ENCODE measurements at places on chromosomes 2 and 18.

GRCh38 chr2:120780402-120780801 lies 44.7 kb downstream of the GLI2 start:
- no peak for DNase-seq

DNA sequence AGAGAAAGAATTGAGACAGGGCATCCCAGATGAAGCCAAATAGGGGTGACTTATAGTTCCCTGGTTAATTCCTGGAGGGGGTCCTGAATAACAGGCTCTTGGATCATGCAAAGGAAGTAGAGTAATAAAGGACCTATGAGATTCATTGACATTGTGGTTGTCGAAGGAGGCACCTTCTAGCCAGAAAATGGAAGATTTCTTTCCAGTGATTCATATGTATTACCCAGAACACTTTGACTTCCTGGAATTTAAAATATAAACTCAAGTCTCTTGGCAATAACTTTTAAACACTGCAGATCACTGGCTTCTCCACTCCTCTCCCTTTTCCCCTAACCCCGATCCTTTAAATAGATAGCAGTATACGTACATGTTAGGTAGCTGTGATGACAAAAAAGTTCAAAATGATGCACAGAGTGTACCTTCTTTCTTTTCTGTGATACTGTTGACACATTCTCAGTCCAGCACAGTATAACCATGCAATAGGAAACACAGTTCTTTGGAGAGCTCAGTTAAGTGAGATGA lies 211.8 kb downstream of the LTBP1 start:
- no peak for DNase-seq

- no peak for DNase-seq
Observed at GRCh38 chr2:63425606-63426005, 162.7 kb downstream of the WDPCP start.

GRCh38 chr2:117128461-117128860 lies 686.0 kb upstream of the DDX18 start:
- DNase-seq = no peak

- no peak for DNase-seq
Observed at GRCh38 chr2:23698721-23699579, 228.0 kb downstream of the ATAD2B start.

Data from NCI-H460 (cell line).